ENCODE measurements at places on chromosomes 4 and X.
A peak's percentile ranks its signal among the peaks of the same experiment; 100 is the strongest.

DNA sequence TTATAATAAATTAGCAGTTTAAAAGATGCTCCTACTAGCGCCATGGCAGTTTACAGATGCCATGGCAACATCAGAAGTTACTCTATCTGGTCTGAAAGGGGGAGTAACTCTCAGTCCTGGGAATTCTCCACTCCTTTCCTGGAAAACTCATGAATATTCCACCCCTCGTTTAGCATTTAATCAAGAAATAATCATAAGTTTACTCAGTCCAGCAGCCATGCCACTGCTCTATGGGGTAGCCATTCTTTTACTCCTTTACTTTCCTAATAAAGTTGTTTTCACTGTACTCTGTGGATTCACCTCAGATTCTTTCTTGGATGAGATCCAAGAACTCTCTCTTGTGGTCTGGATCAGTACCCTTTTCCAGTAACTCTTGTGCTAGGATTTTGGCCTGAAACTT is 52.3 kb downstream of the GUCY1B1 start:
- DNase-seq = no peak

DNA sequence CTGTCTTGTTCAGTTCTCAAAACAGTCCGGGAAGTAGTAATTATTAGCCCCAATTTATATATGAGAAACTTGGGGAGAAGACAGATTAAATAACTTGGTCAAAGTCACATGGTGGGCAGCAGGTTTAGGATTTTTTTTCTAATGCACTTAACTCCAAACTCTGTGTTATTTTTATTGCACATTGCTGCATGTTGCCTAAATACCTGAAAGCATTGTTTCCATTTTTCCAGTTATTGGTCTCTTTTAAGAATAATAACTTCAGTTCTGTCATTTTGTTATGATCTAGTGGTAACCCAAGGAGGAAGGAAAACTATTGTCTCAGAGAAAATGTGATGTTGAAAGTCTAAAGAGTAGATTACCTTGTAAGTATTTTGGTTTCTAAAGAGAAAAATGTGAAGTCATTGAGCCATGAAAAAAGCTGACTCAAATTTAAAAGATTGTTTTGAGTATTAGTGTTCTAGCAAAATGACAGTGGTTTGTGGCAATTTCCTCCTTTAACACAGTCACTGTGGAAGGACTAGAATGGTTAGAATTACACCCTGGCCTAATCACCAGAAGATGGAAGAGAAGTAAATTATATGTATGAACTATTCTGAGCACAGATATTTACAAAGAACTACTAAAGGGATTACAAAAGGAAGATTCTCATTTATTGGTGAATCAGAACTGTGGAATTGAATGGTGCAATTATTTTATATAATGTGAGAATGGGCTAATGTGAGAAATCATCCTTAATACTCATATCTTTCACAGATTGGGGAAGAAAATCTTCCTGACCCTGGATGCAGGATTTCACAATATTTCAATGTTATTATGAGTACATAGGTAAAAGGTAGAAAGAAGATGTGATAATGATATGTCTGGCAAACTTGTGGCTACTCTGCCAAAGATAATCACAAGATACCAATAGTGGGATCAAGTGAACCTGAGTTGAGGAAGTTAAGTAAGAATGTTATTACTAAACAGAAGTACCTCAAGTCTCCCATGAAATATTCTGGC is 21.7 kb upstream of the CXCL8 start:
- DNase-seq = no peak

GRCh38 chrX:120677004-120677652 is 47.3 kb upstream of the C1GALT1C1 start:
- DNase-seq = no peak

DNA sequence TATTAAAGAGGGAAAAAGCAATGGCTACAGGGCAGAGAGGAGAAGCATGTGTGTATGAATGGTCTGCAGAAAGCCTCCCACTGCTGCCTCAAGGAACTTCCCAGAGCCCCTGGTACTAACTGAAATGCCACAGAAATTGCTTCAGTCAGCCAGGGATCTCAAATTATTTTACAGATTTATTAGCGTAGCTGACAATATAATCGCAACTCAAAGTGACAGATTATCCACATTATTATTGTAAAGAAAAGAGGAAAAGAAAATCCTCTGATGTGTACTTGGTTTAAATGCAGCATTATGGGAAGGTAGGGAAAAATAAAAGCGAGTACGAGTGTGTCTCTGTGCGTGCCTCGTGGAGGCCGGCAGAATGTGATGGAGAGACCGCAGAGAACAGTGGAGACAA is 202.7 kb downstream of the DCLK2 start:
- no peak for DNase-seq

DNA sequence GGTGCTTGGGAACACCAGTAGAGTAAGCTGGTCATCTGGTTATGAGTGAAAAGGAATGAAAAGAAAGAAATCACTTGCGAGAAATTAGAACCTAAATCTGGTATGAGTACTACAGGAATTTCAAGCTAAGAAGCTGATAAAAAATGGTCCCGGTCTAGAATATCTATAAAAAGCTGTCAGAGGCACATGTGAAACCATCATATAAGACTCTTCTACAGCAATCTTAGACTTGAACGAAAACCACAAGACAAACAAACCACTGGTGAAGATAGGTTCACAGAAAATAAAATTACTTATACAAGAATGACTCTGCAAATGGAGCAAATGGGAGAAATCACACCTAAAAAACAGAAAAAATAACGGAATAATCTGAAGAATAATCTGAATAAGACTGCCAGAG is 69.9 kb downstream of the KDR start:
- DNase-seq = no peak

- DNase-seq = no peak
Measured at GRCh38 chr4:73527196-73527595, 45.7 kb downstream of the AFM start.

GRCh38 chr4:914531-914930 is 17.6 kb downstream of the GAK start:
- no peak for DNase-seq

- DNase-seq = no peak
Measured at GRCh38 chr4:101419336-101420135, 72.2 kb upstream of the PPP3CA start.

DNA sequence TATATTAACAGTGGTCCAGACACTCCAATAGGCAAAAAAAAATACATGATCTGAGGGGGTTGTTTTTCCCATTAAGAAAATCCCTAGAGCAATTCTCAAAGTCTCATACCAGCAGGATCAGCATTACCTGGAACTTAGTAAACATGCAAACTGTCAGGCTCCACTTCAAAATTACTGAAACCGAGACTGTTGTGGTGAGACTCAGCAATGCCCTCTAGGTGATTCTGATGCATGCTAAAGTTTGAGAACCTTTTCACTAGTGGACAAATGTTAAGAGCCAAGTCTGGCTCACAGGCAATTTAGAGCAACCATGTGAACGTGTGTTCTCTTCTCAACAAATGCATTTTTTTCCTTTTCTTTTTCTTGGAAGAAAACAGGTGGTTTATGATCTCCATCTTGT is 30.2 kb downstream of the NEK1 start:
- DNase-seq = no peak

DNA sequence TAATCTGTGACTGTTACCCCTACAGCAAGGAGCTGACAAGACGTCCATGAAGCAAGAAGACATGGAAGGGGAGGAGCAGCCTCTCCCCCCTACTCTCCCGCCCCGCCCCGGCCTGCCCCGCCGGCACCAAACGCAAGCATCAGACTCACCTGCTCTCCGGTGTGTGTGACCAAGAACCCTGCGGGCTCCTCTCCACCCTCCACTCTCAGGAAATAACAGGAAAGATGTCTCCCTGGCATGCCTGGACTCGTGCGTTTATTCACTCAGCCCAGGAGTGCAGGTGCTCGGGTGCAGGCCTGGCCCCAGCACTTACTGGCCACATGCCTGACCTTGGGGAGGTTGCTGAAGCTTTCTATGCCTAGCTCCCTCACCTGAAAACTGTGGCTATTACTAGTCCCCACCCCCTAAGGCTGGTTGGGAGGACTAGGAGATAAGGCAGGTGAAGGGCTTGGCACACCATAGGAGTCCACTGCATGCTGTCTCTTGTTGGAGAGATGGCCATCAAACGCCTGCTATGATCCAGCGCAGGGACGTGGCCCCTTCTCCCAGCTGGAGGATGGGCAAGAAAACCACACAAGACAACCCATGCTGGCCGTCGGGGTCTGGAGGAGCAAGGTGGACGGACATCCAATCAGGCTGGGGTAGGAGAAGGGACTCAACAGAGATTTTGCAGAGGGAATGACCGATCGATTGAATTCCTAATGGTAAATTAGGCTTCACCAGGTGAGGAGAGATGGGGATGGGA is 34.9 kb upstream of the CLDN24 start:
- DNase-seq = no peak

GRCh38 chr4:1176398-1177273 is 4.3 kb upstream of the SPON2 start:
- DNase-seq = no peak

GRCh38 chr4:6806924-6807626 is 24.5 kb downstream of the KIAA0232 start:
- no peak for DNase-seq

- DNase-seq = no peak
Measured at GRCh38 chr4:38231626-38232025, 271.4 kb downstream of the PTTG2 start.

- no peak for DNase-seq
Measured at GRCh38 chr4:7524843-7525242, 90.1 kb upstream of the PSAPL1 start.

DNA sequence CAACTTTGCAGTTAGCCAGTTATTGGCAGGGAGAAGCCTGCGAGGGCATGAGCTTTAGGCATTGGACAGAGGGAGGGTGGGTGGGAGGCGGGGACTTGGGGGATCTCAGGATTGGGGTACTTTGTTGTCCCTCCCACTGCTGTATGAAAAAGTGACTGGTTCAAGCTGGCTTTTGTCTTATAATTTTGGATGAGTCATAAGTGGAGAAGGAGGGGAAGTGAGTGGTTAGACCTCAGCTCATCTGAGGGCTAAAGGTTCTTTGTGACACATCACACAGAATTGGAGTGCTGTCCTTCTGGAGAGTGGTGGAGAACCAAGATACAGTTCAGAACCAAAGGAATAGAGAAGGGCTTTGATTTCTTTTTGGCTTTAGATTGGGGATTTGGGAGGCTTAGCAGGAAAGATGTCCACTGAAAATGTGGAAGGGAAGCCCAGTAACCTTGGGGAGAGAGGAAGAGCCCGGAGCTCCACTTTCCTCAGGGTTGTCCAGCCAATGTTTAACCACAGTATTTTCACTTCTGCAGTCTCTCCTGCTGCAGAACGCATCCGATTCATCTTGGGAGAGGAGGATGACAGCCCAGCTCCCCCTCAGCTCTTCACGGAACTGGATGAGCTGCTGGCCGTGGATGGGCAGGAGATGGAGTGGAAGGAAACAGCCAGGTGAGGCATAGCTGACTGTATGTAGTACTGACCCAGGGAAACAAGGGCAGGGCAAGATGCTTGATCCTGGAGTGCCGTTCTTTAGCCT is at the start of gene SLC4A4:
TSS of gene SLC4A4 (plus strand) at position 175 of the 748 bp plus-strand sequence.
- peak; percentile 94 for DNase-seq

- DNase-seq = no peak
Measured at GRCh38 chrX:136626237-136626636, 21.7 kb upstream of the CD40LG start.

DNA sequence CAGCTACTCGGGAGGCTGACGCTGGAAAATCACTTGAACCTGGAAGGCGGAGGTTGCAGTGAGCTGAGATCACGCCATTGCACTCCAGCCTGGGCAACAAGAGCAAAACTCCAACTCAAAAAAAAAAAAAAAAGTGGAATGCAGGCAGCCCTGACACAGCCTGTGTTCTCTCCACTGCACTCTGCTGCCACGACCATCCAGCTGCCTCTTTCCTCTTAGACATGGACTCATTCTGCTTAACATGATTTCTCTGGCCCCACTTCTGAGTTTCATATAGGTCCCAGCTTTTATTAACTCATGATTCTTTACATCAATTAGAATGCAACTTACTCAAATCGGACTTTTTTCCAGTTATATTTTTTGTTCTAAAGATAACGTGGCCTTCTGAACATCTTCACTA is 29.6 kb downstream of the SLC10A6 start:
- no peak for DNase-seq

DNA sequence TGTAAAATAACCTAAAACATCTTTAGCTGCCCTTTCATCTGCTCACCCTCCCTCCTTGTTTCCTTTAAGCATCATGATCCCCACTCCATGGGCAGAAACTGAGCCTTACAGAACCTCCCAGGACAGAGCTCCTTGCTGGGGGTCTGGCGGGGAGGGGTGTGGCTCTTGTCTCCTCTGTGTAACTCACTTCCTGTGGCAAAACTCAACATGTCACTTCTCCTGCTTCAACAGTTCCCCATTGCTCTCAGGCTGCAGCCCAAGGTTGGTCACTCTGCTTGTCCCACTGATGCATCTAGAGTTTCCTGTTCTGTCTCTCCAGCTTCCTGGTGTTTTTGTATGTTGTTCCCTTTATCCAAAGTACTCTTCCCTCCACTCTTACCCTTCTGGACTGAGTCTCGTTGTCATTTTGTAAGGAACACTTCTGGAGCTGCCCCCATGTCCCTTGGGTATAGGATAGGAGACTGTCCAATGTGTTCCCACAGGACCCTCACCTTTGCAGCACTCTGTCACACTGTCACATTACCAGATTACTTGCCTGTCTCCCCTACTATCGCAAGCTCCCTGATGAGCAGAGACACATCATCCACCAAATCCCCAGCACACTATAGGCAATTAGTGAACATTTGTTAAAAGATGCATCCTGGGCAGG is 19.6 kb downstream of the TMEM31 start:
- no peak for DNase-seq

GRCh38 chrX:70432936-70433847 is 10.1 kb downstream of the GDPD2 start:
- DNase-seq = no peak

- no peak for DNase-seq
Measured at GRCh38 chrX:154484255-154485149, 1.9 kb downstream of the UBL4A start.

DNA sequence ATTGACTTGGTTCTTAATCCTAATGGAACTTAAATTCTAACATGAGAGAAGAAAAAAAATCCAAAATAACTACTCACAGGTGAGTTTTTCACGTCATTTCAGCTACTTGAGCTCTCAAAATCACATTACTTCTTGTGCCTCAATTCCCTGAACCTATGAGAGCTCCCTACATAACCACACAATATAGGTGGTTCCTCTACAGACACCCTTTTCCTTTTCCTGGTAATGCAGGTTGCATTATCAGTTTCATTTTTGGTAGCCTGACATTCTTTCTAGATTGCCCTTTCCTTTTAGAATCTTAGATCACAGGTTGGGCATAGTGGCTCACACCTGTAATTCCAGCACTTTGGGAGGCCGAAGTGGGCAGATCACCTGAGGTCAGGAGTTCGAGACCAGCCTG is 4.3 kb downstream of the GPR34 start:
- no peak for DNase-seq

- DNase-seq = peak; percentile 32
Measured at GRCh38 chr4:122458625-122459024, 2.1 kb upstream of the IL2 start.

- DNase-seq = no peak
Measured at GRCh38 chr4:6520051-6520636, 47.7 kb upstream of the PPP2R2C start.

- peak; percentile 13 for DNase-seq
Measured at GRCh38 chr4:53019485-53020382, 157.6 kb downstream of the RASL11B start.

- no peak for DNase-seq
Measured at GRCh38 chr4:145071560-145071959, 26.4 kb downstream of the ANAPC10 start.

- no peak for DNase-seq
Measured at GRCh38 chrX:112051576-112051975, 31.0 kb downstream of the TRPC5 start.

GRCh38 chr4:174628191-174628590 is 105.9 kb upstream of the HPGD start:
- DNase-seq = no peak
